ENCODE measurements at places on chromosomes 6 and 20.

- DNase-seq = no peak
These were observed 6.5 kb upstream of the CDK5RAP1 start for GRCh38 chr20:33407796-33408195.

- DNase-seq = no peak
These were observed 29.4 kb downstream of the MDGA1 start for GRCh38 chr6:37668251-37668650.

DNA sequence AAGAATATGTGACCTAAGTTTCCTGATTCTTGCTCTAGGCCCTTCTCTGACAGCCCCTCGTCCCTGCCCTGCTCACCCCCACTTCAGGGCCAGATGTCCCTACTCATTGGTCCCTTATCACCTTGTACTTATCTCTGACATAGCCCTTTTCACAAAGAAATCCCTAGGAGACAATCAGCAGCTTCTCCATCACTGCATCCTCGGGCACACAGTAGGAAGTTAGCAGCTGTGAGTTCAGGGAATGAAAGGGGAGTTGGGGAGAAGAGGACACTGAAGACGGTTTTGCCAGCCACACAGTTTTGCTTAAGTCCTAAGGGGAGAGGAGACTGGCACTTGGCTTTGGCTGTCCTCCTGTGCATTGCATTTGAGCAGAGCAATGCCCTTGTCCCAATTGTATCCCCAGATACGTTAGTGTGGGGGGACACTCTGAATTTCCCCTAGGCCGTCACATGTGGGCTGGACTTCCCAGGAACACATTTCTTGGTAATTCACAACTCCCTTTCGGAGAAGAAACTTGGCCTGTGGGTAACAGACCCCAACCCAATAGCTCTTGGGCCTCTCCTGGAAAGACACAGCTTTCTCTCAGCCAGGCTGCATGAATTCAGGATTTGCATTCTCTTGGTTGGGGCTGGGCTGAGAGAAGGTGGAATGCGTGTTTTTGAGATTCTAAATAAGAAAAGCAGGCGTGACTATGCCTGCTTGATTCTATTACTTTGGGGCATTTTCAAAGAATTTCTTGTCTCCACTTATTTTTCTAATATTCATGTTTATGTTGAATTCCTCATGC is 177.6 kb downstream of the UST start:
- DNase-seq = no peak

DNA sequence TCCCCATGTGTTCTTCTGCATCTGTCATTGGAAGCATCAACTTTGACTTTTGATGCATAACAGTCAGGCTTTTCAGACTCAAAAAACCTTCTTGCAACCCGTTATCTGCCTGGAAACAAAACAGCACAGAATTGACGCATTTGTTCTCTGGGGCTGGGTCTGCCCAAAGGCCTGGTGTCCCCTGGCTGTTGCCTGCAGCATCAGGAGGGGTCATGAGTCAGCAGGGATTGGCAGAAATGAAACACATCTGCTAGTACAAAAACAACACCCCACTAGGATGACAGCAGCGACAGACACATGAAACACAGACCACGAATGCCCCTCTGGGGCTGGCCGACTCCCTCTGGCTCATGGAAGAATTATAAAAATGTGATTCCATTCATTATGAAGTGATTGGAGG is 157.6 kb upstream of the INSM1 start:
- no peak for DNase-seq

GRCh38 chr6:30957716-30958115 is 16.9 kb downstream of the MUCL3 start:
- no peak for DNase-seq

GRCh38 chr6:108874470-108875160 is 26.4 kb downstream of the ARMC2 start:
- peak; percentile 58 for DNase-seq

DNA sequence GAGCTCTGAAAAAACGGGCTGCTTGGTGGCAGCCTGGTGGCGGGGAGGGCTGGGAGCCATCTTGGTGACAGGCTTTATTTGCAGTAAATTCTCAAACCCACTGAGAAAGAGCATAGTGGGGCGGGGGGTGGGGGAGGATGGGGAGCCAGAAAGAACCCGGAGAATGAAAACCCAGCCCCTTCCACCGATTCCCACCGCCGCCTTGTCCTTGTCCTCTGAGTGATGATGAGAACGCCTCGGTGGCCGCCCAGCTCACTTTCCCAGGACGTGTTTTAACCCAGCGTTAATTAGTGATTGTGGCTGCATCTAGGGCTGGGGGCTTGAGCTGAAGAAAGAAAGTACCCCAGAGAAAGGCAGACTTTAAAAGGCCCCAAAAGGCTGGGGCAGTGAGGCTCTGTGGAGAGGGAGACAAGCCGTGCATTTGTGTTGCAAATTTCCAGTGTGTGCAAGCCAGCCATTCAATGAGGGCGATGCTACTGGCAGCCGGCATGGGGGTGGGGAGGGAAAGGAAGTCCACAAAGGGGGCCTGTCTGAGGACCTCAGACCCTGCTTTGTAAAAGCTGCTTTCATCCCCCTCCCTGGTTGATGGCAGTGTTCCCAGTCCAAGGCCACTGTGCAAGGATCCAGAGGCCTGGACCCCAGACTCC is 6.2 kb upstream of the GHRH start:
- DNase-seq = no peak

GRCh38 chr20:63969838-63970713 is at the start of gene ZNF512B:
Gene ZNF512B, minus strand, starts transcription at chr20:63969930. Its CDS starts 1,980 bp downstream, at chr20:63967950.
- DNase-seq = peak; percentile 51

DNA sequence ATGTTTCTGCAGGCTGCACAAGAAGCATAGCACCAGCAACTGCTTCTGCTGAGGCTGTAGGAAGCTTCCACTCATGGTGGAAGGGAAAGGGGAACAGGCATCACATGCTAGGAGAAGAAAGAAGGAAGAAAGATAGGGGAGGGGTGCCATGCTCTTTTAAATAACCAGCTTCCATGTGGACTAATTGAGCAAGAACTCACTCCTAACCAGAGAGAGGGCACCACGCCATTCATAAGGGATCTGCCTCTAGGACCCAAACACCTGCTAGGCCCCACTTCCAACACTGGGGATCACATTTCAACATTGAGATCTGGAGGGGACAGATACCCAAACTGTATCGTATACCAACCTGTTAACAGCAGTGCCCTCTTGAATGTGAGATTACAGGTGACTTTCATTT is 46.9 kb upstream of the ARMC2 start:
- no peak for DNase-seq

- DNase-seq = no peak
These were observed 188.0 kb upstream of the SLC24A3 start for GRCh38 chr20:19024296-19025035.

DNA sequence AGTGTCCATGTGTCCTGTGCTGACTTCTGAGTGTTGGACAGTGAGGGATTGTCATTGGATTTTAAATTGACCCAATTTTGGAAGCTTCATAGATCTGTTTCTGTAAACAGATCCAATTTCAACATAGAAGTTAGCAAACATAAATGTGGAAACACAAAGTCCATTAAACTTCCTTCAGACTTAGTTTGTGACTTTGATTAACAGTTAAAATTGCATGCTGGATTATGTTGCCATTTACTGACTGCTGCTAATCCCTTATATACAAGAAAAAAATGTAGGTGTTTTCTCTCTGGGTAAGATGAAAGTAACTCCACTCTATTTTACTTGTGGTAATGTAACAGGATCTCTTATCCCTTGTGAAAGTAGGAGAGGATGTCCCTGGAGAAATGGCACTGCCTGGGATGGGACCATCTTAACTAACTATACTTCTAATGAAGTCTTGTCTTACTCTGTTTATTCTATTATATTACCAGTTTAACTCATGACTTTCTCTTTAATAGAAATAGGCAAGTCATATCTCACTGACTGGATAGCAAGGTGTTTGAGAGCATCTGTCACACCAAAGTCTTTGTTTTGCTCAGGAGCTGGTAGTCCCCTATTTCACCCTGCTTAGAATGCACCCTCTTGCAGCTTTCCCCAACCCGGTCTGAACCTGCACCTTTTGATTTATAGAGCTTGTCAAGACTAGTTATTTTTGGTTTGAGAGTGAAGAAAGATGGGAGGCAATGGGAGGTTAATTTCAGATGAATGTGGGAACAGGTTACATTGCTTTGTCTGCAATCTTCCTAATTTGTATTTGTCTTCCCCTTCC is 7.2 kb downstream of the TPX2 start:
- no peak for DNase-seq

DNA sequence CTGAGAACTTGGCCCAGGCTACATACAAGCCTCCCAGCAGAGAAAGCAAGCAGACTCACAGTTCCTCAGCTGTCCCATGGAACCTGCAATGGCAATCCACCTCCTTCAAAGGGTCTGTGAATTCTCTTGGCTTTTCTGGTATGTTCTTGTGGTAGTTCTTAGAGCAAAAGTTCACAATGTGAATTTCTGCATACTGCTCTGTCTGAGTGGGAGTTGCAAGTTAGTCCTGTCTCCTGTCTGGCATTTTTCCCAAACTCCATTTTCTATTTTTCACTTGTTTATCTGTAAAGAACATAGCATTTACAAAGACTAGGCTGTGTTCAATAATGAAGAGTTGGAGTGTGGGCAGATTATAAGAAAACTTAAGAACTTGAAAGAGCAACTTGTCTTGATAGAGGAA is 269.9 kb downstream of the BCKDHB start:
- no peak for DNase-seq

DNA sequence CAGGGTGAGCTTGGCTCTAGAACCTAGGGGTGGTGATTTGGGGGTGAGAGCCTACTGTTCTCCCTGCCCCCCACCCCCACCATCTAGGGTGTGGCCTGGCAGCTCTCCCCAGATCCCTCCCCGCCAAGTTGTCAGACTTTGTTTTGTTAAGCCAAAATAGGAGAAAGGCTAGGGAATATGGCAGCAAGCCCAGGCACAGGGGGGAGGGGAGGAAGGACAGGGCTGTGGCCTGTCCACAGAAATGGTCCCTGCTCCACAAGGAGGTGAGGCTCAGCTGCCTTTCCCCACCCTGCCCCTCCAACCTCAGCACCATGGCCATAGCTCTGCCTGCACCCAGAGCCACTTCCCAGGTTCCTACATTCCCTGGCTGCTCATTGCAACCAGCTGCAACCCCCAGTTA is 17.2 kb downstream of the SCUBE3 start:
- DNase-seq = no peak

GRCh38 chr20:40144581-40144980 is 544.5 kb downstream of the MAFB start:
- no peak for DNase-seq

DNA sequence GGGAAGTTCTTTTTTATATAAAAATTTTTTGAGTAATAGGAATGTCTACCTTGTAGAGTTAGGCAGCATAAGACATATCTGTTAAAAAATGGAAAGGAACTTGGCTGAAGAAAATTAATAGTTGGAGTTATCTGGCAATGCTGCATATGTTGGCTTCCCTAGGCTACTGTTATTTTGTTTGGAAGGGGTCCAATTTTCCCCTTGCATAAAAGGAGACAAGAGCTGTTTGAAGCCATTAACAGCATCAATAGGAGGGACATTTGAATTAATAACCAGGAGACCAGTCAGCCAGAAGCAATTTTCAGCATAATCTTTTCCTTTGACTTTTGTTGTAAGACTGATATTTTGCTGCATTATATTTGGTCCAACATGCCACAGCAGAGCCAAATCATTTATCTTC is 80.9 kb upstream of the TAB2 start:
- no peak for DNase-seq

DNA sequence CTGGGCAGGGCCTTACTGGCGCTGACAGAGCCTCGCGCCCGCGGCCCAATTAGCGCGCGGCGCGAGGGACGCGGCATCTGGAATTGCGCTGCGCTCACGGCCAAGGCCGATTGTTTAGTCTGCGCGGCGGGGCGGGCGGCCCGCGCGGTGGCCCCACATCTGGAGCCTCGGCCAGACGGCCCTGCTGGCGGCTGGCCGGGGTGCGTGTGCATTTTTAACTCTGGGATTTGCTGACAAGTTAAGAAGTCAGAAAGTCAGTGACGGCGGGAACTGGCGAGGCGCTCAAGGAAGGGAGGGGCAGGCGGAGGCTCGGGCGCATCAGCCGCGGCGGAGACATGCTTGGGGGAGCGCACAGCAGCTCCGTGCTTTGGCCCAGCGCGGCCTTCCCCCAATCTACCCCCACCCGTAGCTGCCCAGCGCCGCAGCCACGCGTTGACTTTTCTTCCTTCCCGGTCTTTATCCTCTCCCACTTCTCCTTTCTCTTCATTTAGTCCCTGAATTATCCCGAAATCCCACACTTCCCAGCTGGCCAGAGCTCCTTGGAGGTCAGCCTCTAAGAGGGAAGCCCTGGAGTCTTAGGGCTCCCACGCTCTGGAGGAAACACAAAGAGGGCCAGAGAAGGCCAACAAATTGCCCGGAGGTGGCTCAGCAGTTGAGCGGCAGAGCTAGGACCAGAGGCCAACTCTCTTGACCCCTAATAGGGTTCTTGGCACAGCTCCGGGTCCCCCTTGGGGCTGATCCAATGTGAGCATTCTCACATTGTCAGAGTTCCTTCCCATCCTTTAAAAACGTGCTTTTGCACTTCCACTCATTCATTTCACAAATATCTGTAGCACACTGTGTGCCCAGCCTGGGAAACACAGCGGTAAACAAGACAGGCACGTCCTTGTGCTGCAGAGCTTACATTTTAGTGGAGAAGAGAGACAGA is 40.8 kb upstream of the FOXP4 start:
- no peak for DNase-seq

GRCh38 chr20:21515300-21516179 is 1.7 kb upstream of the NKX2-2 start:
- no peak for DNase-seq
